ENCODE measurements at places on chromosomes 11 and 22.

DNA sequence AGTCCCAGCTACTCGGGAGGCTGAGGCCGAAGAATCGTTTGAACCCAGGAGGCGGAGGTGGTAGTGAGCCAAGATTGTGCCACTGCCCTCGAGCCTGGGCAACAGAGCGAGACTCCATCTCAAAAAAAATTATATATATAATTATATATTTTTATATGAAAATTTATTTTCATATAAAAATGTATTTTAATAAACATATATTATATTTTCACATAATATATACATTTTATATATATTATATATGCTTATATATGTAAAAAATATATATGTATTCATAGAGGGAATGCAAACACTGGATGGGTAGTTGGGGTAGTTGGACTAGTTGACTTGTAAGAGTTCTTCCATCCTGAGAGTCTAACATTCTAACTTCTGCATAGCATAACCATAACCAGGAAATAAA is 20.3 kb downstream of the DEUP1 start:
- no peak for DNase-seq

GRCh38 chr11:126927623-126928022 is 72.9 kb downstream of the KIRREL3 start:
- no peak for DNase-seq

DNA sequence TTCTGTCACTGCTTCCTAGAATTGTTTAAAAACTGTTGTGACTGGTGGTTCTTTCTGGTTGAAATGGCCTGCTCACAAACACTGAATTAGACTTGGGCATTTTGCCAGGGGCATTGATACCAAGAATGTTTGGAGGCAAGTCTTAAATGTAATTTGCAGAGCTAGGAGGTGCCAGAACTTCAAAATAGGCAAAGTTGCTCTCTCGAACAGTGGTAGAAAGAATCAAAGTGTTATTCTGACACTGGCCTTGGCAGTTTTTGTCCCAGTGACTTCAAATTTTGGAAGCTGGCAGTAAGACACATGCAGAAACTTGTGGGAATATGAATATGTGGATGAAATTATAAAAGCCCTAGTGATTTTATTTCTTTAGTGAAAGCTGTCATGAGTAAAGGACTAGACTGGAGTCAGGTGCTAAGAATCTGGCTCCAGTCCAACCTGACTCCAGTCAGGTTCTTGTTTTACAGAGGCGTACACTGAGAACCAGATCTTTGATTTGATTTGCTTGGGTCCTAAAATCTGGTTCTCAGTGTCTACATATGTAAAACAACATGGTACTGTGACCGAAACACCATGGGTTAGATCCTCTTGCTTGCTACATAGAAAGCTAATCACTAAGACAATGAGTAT is 20.9 kb downstream of the SVIP start:
- no peak for DNase-seq

GRCh38 chr11:108562746-108563581 is 30.6 kb downstream of the EXPH5 start:
- DNase-seq = no peak

DNA sequence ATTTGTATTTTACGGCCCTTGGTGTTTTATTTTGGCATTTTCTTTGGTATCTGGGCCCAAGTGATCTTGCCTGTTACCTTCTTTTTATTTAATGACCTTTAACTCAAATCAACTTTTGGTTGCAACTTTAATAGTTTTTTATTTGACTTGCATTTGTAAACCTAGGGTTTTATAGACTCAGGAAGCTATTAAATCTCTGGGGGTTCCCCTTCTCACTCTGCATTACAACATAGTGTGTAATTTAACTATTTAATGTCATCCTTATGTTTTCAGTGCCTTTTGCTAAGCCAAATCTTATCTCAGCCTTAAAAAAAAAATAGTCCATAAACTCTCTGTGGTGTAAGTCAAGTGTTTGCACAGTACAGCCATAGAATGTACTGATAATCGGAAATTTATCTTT is 3.4 kb downstream of the FJX1 start:
- no peak for DNase-seq

- no peak for DNase-seq
Measured at GRCh38 chr11:101913656-101914055, 1.2 kb upstream of the CEP126 start.

GRCh38 chr22:19693981-19694670 is 20.2 kb upstream of the SEPTIN5 start:
- DNase-seq = no peak

DNA sequence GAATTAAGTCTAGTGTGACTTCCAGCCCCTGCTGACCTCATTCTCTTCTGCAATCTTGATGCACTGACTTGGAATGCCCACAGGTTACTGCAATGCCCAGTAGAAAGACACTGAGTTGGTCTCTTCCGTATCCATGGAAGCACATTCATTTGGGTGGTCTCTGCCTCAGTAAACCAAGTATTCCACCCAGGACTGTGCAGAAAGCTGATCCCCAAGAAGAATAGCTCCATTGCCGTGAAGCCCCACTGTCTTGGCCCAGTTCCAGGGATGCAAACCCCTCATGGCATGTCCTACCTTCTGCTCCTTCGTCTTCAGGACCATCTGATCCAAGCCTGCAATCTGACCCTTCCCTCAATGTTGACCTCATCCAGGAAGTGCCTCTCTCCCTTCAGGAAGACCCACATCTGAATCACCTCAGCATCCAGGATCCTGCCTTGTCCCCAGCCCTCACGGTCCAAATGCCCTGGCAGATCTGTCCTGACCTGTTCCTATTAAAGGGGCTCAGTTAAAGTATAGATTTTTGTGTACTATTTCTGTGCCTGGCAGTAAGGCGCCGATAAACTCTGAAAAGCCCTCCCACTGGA is 425.8 kb downstream of the SOX6 start:
- no peak for DNase-seq

DNA sequence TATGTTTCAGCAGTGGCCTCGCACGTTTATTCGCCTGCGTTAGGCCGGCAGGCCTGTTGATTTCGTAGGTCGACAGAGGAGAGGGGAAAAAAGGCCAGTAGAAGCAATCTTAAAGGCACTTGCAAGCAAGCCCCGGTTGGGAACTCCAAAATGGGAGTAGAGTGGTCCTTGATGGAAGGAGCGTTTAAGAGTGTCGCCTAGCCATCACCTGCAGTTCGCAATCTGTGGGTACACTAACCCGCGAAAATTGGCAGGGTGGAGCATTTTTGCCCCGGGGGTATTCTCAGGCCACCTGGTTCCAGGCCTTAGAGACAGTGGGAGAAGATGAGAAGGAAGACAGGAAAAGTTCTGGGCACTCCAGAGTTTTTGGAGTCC is 1.1 kb downstream of the EWSR1 start:
- DNase-seq = no peak
